SK-MEL-5 (cell line): ENCODE measurements at places on chromosomes 5 and 9.

DNA sequence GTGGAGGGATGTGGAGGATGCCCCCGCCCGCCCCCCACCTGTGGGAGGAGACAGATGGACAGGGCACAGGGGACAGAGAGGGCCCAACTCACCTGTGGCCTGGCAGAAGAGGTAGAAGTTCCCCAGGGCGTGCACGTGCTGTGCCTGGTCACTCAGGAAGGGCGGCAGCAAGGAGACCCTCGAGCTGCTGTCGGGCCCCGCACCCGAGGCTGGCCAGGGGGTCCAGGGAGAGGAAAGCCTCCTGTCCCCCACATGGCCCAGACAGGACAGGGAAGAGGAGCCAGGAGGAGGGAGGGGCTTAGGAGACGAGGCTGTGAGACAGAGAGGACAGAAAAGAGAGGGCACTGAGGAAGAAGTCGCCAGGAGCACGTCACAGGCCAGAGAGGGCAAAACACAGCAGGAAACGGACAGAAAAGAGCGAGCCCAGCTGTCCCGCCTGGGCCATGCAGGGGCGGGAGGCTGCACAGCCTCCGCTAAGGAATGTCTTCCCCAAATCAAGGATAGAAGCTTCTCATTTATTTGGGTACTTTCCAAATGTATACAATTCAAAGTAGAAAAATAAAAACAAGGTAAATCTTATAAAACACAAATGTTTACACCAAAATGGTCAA is 58.5 kb downstream of the SECISBP2 start:
- DNase-seq = no peak

GRCh38 chr5:134634227-134634626 is 1.6 kb upstream of the SAR1B start:
- no peak for DNase-seq

DNA sequence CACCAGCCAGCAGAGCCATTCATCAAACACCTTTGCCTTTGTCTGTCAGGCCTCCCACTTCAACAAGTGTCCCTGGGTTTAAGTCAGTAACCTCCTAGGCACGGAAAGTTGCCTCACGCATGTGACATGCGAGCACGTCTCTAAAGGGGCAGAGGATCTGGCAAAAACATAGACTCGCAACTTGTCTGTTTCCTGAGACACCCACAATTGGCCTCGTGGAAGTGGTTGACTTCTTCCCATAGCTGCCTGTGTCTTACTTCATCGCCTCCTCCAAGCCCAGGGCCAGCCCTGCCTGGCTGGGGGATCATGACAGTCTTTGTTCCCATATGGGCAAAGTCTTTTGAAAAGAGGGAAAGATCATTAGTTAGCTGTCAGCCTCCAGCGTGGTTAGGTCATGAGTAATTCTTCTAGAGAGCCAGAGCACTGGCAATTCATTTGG is 35.5 kb upstream of the GLRX start:
- no peak for DNase-seq

- DNase-seq = no peak
These were observed 38.4 kb downstream of the PRKACG start for GRCh38 chr9:68975365-68976043.

DNA sequence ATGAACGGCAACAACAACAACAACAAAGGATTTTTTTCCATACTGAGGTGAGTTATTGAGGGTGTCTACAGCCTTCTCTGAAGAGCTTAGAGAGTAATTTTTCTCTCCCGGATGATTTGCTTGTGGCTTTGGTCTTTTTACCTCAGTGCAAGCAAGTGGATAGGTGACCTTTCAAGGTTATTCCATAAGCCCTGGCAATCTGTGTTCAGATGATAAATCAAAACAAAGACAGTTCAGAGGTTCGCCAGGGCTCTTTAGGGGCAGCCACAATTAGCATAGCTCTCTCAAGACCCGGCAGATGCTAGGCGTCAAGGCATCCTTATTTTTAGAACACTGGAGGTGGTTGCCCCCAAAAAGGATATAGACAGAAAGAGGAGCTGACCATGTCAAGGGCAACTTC is 417.9 kb upstream of the C9orf72 start:
- DNase-seq = no peak

- DNase-seq = peak; percentile 49
These were observed 512 bp downstream of the PLK2 start for GRCh38 chr5:58459146-58460001.
